ENCODE measurements at places on chromosomes 5 and 9.

DNA sequence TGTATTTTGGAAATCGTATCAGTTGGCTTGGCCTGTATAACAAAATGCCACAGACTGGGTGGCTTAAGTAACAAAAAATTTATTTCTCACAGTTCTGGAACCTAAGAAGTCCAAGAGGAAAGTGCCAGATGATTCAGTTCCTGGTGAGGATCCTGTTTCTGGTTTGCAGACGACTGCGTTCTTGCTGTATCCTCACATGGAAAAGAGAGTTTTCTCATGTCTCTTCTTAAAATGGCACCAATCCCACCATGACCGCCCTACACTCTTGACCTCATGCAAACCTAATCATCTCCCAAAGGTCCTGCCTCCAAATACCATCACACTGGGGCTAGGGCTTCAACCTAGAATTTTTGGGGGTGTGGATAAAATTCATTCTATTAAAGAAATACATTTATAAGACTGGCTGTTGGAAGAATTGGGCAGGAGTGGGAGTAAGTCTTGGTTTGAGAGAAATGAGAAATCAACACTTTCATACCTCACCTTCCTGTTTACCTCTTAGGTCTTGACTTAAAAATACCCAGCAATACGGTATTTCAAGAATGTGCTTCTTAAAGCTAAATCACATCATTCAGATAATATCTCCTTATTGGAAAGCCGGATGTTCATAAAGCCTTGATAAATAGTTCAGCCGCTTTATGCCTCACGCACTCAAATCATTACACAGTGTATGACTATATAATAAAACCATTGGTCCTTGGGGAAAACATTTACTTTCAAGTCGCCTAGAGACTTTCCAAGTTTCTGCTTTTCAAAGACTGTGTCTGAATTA is 28.7 kb downstream of the PTTG1 start:
- no peak for DNase-seq

- no peak for DNase-seq
Measured at GRCh38 chr9:5578018-5578697, 50.7 kb upstream of the RIC1 start.

- peak; percentile 56 for DNase-seq
Measured at GRCh38 chr9:111842313-111842712, 47.6 kb upstream of the SHOC1 start.

DNA sequence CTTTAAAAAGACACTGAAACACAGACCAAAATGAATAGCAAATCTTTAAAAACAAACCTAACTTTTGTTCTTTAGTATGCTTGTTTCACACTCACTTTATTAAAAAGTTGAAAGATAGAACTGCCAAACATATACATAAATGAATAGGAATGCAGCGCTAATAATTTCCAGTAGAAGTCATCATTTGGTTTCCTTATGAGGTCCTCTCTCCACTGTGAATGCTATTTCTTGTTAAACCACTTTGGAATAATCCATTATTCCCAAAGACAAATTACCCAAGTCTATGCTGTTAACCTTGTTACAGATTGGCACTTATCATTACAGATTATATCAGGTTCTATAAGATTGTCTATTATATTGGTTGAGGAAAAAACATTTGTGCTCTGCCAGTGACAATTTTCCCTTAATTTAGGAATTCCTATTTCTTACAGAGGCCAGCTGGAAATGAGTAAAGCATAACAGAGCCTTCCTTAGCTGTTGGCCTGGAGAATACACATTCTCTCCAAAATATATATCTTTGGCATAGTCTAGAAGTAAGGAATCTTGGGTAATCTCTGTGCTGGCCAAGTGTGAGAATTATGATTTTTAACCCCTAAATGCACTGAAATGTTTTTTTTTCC is 29.3 kb upstream of the MINAR2 start:
- DNase-seq, result peak; percentile 10

DNA sequence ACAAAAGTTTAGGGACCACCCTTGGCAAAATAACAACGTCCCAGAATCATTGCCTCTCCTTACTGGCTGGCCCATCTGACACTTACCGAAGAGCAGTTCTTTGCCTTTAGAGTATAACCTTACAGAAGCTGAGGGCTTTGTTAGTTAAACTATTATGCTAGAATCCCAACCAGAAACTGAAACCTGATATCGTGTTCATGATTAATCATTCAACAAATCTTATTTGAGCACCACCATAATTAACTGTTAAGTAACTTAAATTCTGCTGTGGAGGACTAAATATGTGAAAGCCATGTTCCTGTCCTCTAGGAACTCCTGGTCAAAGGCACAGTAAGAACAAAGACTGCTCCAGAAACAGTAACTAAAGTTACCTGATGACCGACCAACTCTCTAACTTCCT is 104.9 kb downstream of the ARL15 start:
- DNase-seq, result no peak

GRCh38 chr5:53922508-53923498 is 362.4 kb downstream of the NDUFS4 start:
- no peak for DNase-seq

- DNase-seq, result no peak
Measured at GRCh38 chr9:116703634-116704033, 16.5 kb downstream of the TRIM32 start.

GRCh38 chr5:93092349-93093105 is 488.5 kb downstream of the NR2F1-AS1 start:
- peak; percentile 65 for DNase-seq

DNA sequence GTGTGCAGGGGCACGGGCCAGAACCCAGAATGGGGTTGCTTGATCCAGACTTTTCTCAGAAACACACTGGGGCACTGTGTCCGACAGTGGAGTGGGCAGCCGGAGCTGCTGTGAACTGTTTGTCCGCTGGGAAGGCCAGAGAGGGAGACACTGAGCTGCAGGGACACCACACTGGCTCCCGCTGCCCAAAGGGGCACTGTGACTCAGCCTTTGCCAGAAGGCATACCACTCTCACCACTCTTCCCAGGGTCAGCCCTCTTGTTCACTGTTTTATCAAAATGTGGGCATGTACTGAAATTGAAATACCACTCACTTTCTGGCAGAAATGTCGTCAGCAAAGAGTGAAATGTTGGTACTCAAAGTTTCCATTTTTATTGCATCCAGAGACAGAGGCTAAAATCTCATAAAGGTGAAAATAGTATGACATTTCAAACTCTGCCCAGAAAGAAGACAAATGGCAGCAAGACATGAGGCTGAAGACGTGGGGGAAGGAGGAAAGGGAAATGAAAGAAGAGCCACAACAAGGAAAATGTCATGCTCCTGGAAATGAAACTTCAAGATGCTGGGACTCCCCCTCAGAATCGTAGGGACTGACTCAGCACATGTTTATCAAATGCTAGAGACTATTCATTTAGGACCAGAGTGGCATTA is 4.5 kb upstream of the IL7R start:
- DNase-seq, result no peak

DNA sequence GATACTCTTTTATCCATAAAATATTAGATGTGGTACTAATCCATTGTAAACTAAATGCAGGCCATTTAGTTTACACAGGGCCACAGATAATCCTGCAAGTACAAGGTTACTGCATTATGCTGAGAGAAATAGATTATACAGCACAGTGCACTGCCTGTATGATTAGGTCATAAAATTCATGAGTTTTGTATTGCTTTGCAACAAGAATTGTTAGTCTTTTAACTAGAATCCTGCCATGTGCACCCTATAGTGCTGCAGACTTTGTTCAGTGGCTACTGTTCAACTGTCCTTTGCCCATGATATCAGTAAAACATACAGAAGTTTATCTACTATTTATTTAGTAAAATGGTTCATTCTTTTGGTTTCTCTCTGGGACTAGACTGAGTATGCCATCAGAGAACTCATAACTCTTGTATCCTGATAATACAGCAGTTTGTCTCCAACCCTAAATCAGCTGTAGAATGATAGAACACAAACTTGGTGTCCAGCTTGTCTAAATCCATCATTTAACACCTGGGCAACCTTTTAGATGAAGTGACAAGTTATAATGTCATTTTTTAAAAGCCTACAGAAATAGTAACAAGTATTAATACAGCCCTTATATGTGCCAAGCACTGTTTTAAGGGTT is 291.2 kb downstream of the TMEM167A start:
- no peak for DNase-seq

DNA sequence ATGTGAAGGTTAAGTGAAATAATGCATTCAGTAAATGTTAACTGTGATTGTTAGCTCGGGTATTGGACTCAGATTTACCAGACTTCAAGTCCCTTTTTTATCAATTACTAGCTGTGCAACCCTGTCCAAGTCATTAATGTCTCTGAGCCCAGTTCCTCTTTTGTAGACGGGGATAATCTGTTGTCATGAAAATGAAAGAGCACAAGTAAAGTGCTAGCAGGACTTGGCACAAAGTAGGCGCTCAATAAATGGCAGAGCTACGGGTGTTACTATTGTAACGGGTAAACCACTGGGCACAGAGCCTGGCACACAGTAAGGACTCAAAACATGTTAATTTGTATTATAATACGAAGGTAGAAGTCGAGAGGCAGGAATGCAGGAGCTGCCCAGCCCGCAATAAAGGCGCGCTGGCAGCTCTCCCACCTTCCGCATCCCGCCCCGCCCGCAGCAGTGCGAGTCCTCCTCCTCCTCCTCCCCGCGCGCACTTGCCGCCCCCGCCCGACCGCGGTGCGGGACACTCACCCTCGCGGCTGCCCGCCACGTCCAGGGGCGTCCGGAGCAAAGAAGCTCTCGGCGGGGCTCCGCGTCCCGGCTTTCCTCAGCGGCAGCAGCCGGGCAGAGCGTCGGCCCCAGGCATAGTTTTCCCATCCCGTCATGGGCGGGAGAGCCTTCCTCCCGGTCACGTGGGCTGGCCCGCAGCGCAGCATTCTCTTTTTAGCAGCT is at the start of gene C1QTNF2:
Gene C1QTNF2 (minus strand): TSS at position 637 of the 723 bp plus-strand sequence. CDS start 15,615 bp downstream, outside the sequence.
- peak; percentile 86 for DNase-seq

- no peak for DNase-seq
Measured at GRCh38 chr5:131757830-131758519, 38.8 kb downstream of the FNIP1 start.

- peak; percentile 45 for DNase-seq
Measured at GRCh38 chr5:143402017-143402552, 1.4 kb downstream of the NR3C1 start.

GRCh38 chr5:86797677-86798076 is 179.9 kb downstream of the COX7C start:
- no peak for DNase-seq

DNA sequence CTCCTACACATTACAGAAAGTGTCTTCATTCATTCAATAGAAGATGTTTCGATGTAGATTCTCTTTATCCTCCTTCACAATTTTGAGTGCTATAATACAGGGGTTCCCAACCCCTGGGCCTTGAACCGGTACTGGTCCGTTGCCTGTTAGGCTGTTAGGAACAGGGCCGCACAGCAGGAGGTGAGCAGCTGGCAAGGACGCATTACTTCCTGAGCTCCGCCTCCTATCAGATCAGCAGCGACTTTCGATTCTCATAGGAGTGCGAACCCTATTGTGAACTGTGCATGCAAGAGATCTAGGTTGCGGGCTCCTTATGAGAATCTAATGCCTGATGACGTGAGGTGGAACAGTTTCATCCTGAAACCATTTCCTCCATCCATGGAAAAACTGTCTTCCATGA is 153.0 kb upstream of the SMC2 start:
- DNase-seq, result no peak

GRCh38 chr5:64831996-64832395 is 63.3 kb downstream of the CWC27 start:
- DNase-seq, result peak; percentile 43

GRCh38 chr5:132013711-132014110 is 2.3 kb upstream of the ACSL6 start:
- DNase-seq, result no peak

DNA sequence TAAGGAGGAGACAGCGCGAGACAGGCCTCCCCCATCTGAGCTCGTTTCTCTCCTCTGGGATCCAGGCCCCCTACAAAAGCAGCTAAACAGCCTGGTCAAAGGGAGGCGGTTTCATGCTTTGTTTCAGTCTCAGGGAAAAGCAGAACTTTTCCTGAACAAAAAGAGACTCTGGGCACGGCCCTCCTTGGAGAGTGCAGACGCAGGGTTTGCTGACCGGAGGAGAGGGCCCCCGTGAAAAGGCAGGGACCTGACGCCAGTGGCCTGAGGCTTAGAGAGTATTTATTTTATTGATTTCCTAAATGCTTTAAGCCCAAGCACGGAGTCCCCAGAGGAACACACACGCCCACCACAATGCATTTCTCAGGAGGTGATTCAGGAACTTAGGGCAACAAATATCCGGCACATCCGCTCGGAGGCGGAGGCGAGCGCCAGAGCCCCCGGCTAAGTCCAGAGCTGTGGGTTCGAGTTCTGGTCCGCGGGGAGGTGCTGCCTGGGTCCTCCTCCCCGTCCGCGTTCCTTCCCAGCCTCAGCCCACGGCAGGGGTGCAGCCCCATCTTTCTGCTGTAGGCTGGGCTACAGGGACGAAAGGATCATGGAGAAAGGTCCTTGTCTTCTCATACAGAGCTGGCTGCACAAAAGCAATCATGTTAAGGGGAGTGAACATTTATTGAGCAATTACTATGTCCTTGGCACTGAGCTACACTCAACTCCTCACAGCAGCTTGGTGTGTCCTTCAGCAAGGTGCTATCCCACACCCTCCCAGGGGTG is 40.0 kb downstream of the PTGES start:
- peak; percentile 94 for DNase-seq

DNA sequence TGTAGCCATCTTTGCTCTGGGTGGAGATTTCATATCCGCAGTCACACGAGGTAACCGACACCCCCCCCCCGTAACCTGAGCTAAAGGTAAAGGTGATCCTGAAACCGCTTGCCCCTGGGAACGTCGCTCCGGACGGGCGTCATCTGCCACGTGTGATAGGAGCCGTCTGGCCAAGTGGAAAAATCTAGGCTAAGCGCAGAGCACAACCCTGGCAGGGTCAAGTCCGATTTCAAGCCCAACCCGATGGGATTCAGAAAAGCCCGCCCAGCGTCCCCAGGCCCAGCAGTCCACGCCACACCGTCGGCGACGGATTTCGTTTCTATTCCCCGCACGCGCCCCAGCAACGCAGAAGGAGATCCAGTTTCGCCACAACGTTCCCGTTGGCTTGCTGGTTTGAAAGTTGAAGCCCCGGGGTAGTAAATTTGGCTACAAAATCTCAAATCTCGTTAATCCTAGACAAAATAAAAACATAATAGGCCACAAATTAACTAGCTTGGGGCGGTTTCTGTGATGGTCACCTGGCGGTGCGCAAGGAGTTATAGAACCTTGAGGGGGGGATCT is 32.4 kb upstream of the NFIB start:
- DNase-seq, result no peak

- DNase-seq, result peak; percentile 58
Measured at GRCh38 chr5:111774525-111774924, 17.5 kb upstream of the NREP start.

- DNase-seq, result no peak
Measured at GRCh38 chr9:75432386-75432785, 344.1 kb downstream of the OSTF1 start.
